ENCODE measurements at places on chromosomes 11 and 22. TPM values are rescaled to one million over a fixed set of nuclear protein-coding genes. Genes with fewer than 3 reads are reported as not detected.

GGTLC3 gene
- total RNA-seq, result not detected

MYOD1 gene
- total RNA-seq, result not detected

DNA sequence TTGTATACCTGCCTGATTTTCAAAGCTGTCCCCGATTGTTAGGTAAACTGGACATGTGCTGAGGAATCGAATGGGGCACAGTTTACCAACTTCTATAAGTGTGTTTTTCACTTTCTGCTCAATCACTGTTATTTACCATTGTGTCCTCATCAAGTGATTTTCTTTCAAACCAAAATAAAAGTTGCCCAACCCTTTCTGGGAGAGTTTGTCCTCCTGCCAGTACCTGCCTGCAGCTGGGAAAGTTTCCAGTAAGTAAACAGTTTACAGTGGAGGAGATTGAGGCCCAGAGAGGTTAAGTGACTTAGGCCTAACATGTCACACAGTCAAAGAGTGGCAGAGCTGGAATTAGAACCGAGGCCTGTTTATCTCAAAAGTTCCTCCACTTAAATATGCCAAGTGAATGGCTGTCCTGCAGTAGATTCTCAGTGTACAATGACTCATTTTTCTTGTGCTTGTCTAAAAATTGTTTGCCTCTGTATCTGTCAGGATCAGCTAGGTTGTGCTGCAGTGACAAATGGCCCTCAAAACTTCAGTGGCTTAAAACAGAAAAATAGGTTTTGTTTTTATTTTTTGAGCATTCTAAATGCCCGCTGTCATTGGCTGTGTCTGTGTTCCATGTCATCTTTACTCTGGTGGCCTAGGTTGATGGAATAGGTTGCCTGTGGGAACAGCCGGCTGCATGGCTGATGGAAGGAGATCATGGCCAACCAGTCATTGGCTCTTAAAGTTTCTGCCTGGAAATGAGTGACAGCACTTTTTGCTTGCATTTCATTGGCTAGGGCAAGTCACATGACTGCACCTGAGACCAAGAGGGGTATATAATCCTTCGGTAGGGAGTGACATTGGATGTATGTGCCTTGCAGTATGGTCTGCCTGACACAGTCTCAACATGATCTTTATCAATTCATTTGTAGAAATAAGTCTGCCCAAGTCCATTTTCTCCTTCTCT is 61.8 kb upstream of the CRYBB3 start:
- DNase-seq, result no peak

VSIG10L2 gene
- total RNA-seq, result not detected

GRCh38 chr11:134519788-134520187 is 107.7 kb upstream of the B3GAT1 start:
- no peak for DNase-seq

GRCh38 chr11:118834427-118835028 is 43.6 kb upstream of the DDX6 start:
- no peak for DNase-seq

- DNase-seq, result no peak
Observed at GRCh38 chr11:100543386-100543785, 143.7 kb upstream of the ARHGAP42 start.

DNA sequence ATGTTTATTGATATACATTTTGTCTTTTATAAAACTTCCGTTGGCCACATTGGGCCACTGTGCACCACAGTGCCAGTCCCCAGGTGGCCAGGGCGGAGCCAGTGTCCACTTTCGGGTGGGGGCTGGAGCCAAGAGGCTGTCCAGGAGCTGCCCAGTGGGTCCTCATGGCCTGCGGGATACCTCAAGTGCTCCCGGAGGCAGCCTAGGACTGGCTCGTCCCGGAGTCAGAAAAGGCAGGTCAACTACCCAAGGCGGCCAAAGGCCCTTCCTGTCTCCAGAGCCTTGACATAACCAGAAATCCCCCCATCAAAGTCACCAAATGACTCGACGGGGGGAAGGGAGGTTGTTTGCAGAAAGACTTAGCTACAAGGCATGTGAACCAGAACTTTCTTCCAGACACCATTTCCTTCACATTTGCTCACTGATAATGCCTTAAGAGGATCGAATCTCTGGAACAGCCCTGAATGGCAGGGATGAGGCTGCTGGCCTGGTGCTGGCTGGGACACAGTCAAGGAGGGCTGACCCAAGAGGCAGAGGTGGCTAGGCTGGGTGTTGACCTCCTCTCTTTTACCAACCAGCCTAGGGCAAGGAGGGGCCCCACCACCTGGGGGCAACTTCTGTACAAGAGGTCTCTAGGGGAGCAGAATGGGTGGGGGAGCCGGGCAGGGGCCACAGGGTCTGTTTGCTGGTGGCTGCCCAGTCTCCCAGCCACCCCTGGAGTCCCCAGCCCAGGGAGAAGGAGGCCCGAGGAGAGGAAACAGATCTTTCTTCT is 8.4 kb downstream of the MRGPRF start:
- DNase-seq, result no peak

DNA sequence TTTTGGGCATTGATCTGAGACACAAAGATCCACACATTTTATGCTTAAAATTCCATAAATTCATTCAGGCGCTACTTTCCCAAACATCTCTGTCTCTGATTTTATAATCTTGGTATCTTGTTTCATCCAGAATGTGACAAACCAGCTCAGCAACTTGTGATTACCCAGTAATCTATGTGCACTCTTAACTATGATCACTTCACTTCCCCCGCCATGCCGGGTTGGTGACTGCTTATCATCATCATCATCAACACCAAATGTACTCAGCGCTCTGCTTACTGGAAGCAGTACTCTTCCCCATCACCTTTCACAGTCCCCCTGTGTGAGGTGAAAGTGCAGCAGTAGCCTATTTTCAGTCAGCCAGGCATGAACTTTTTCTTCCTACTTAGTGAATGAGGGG is 15.2 kb upstream of the MMP7 start:
- DNase-seq, result no peak

DNA sequence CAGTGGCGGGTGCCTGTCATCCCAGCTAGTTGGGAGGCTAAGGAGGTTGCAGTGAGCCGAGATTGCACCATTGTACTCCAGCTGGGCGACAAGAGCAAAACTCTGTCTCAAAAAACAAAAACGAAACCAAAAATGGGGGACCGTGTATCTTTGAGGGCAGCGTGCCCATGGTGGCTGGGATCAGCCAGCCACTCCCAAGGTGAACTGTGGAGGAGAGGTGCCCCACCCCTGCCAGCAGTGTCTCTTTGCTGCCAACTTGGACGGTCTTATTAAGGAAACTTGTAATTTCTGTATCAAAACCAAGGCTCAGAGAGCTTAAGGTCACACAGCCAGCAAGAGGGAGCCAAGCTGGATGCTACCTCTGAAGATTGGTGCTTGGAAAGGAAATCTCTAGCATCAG is 147.7 kb downstream of the CACNA1I start:
- no peak for DNase-seq

DNA sequence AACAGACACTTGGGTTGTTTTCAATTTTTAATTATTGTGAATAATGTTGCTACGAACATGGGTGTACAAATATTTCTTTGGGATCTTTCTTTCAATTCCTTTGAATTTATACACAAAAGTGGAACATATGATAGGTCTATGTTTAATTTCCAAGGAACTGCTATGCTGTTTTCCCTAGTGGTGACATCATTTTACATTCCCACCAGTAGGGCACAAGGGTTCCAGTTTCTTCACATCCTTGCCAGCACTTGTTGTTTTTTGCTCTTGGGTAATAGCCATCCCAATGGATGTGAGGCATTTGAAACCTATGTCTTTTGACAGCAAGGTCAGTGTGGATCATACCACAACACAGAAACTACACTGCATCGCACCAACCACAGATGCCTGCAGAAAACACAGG is 41.8 kb upstream of the SCN3B start:
- no peak for DNase-seq

RIMBP3B gene
- 0.29 TPM for total RNA-seq

GRCh38 chr22:39567135-39567946 is 3.2 kb upstream of the CACNA1I start:
- DNase-seq, result no peak

- no peak for DNase-seq
Observed at GRCh38 chr11:86212019-86212611, 32.4 kb upstream of the EED start.

DNA sequence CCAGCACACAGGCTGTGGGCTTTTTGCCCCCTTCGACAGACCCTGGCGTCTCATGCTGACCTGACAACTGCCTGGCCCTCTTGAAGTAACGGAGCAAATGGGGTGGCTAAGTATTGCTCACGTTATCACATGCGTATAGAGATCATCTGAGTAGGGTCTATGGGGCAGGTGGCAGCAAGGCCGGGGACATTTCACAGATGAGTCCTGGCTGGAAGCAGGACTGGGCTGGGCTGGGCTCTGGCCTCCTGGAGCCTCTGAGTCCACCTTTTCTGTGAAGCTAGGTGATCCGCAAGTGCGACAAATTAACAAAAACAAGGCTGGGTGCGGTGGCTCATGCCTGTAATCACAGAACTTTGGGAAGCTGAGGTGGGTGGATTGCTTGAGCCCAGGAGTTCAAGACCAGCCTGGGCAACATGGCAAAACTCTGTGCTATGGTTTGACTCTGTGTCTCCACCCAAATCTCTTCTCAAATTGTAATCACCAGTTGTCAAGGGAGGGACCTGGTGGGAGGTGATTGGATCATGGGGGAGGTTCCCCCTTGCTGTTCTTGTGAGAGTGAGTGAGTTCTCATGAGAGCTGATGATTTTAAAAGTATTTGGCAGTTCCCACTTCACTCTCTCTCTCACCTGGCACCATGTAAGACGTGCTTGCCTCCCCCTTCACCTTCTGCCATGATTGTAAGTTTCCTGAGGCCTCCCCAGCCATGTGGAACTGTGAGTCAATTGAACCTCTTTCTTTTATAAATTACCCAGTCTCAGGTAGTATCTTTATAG is 122.0 kb downstream of the MPPED1 start:
- DNase-seq, result no peak

DNA sequence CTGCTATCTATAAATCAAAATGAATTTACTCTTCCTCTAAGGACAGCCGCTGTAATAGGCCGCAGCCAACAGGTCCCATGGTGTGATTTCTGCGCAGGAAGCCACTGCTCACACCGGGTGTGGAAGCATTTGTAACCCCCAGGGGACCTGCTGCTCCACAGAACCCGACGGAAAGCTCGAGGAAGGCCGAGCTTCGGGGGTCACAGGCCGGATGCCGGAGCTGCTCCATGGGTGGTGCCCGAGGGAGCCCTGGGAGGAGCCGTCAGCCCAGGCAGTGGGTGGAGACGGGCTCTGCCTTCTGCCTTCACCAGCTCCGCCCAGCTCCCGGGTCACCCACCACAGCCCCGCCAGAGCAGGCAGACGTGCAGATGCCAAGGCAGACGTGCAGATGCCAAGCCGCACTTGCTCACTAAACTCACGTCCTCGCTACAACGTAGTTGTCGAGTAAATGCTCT is 63.5 kb downstream of the BRD1 start:
- DNase-seq, result no peak

- no peak for DNase-seq
Observed at GRCh38 chr11:63273685-63274084, 30.3 kb upstream of the SLC22A25 start.

- no peak for DNase-seq
Observed at GRCh38 chr11:131179836-131180235, 190.6 kb upstream of the NTM start.
